ENCODE measurements at places on chromosomes 13 and 19. TPM values are rescaled to one million over a fixed set of nuclear protein-coding genes. Genes with fewer than 3 reads are reported as not detected.

DNA sequence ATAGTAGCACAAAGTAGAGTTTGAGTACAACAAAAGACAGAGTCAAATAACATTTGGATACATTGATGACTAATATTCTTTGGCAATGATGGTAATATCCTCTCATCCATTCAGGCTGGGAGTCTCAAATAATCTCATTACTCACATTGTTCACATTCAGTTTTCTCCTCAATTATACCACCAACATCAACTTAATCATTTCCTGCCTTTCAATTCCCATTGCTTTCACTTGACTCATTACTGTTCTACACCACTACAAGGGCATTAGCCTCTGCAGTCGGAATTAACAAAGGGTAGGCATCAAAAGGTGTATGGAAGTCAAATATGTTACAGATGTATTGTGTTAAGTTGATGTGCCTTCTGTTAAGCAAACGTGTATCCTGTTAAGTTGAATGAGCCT, 518.4 kb upstream of the SLITRK1 start:
- DNase-seq: peak; percentile 33

DNA sequence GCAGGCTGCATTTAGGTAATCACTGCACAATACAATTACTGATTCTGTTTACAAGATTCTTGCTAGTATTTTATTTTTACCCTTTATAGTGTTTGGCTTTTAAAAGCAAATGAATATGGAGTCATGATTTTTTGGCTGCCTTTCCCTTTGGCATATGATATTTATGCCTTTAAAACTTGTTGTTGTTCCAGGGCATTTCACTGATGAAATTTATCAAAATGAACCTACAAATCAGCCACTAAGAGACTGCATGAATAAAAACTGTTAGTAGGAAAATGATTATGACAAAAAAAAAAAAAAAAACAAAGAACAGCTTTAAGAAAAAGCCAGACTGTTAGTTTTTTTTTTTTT, 2.6 kb downstream of the CPB2 start:
- DNase-seq: no peak

The ATP4B gene
- total RNA-seq: not detected

DNA sequence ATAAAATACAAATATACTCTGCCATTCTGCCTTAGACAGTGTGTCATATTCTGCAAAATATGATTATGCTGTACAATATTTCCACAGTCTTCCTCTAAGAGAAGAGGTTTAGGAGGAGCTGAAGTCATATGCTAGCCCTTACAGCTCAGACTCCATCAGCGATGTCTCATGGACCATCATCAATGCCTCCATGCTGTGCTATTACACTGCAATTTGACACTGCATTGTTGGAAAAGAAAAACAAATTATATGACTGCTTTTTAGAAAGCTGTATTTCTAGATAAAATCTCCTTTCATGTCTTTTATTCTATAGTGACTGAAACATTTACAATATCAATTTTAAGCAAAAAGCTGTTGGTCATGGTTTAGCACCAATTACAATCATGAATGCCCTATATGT, 1089.4 kb upstream of the MIR17HG start:
- DNase-seq: no peak

GRCh38 chr13:59038824-59039223, 1124.9 kb downstream of the DIAPH3 start:
- peak; percentile 57 for DNase-seq

The LGALS7B gene
- not detected for total RNA-seq

DNA sequence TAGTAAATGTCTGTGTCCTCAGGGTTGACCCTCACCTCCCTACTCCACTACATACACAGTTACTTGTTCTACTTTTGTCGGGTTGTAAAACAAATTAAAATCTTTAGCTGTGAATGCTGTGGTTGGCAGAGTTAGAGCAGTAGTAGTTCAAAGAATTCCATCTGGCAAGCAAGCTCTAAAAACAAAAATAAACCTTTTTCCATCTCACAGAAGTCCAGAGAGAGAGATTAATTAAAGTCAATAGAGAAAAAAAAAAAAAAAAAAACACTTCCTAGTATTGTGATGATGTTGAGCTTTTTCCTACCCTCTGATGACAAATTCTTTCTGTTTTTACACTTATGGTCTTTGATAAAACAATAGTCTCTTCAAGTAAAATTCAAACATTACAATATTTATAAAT, 338.4 kb downstream of the PCDH17 start:
- no peak for DNase-seq

DNA sequence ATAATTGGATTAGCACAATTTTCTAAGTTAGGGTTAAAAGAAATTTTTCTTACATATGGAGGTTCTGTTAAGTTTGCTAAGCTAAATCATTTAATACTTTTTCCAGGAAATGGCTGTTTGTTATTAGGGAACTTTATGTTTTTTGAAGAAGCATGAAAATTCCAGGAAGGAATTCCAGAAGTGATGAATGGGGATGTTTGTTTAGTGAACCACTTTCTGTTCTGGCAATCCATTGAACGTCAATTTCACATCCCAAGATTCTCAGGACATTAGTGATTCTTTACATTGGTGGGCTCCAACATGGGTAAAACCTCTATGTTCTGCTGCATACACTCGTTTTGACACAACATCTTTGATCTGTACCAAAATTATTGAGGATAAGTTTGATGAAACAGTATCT, 534.4 kb downstream of the IRS2 start:
- no peak for DNase-seq

The ZNF878 gene
- not detected for total RNA-seq

The NLRP9 gene
- total RNA-seq: not detected

DNA sequence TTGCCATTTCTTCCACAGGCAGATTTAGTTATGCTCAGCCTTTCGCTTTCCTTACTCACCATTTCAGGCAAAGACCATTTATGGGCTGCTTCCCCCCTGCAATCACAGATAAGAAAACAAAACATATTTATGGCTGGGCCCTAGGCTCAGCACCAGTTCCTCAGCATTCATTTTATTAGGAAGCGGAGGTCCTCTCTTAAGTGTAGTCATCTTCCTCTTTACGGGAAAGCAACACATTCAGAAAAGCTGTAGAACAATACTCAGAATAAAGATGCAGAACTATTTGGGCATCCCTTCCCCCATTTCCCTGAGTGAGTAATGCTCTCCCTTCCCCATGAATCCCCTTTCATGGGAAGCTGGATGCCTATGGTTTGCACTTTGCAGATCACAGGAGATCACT, 27.9 kb downstream of the FLT1 start:
- no peak for DNase-seq

DNA sequence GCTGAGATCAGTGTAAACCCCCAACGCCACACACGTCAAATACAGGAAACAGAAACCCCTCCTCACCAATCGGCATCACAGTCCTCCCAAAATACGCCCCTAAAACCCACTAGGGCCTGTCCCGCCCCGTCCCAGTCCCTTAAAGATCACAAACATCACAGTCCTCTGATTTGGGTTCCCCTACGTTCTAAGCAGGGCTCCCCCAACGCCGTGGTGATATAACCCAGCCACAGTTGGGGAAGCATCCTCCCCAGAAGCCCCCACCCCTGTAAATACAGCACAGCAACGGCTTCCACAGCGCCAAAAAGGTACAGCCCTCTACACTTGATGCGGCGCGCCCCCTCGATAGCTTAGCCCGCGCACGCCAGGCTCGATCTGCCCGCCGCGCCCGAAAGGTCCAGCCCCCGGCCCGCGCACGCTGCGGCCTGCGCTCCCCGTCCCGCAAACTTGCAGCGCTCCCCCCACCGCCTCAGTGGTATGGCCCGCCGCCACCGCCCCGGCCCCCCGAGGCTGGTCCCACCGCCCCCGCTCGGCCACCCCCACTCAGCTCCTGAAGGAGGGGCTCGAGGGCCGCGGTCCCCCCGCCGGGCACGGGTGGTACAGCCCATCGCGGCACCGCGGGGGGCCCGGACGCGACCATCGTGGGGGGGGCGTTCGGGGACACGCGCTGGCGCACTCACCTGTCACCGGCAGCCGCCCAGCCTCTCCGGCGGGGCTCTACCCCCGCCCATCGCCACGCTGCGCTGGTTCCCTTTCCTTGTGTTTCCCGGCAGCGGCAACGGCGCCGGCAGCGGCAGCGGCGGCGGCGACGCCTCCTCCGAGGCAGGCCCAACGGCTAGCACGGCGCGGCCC, at the start of gene AKT2:
TSS of gene AKT2 (minus strand) at position 845 of the 852 bp plus-strand sequence. CDS start 20,078 bp downstream, outside the sequence.
- DNase-seq: peak; percentile 27

The TICAM1 gene
- 4.6 TPM for total RNA-seq

The TEX101 gene
- not detected for total RNA-seq

DNA sequence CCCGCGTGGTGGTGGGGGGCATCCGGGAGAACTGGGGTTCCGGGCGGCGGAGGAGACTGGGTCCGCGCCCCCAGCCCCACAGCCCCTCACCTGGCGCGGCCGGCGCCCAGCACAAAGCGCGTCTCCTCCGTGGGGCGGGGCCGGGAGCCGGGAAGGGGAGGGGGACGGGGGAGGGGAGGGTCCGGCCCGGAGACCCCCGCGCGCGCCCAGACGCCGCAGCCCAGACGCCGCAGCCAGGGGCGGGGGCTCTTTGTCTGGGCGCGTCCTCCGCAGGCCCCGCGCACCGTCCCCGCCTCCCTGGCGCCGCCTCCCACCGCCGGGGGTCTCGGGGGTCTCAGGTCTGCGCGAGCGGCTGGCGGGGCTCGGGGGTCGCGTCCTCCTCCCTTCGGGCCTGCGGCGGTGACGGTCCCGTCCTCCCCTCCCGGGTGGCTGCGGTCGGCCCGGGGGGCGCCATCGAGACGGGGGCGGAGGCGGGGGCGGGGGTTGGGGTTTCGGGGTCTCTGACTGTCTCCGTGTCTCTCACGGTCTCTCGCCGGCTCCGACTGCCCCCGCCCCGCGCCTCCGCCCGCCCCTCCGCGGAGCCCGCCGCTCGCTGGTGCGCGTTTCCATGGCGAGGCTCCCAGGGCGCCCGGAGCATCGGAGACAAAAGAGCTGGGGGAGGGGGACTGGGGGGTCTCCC, at the start of gene PLPPR3:
TSS of gene PLPPR3 (minus strand) at position 131 of the 679 bp plus-strand sequence. CDS start 396 bp downstream, outside the sequence.
- DNase-seq: no peak

DNA sequence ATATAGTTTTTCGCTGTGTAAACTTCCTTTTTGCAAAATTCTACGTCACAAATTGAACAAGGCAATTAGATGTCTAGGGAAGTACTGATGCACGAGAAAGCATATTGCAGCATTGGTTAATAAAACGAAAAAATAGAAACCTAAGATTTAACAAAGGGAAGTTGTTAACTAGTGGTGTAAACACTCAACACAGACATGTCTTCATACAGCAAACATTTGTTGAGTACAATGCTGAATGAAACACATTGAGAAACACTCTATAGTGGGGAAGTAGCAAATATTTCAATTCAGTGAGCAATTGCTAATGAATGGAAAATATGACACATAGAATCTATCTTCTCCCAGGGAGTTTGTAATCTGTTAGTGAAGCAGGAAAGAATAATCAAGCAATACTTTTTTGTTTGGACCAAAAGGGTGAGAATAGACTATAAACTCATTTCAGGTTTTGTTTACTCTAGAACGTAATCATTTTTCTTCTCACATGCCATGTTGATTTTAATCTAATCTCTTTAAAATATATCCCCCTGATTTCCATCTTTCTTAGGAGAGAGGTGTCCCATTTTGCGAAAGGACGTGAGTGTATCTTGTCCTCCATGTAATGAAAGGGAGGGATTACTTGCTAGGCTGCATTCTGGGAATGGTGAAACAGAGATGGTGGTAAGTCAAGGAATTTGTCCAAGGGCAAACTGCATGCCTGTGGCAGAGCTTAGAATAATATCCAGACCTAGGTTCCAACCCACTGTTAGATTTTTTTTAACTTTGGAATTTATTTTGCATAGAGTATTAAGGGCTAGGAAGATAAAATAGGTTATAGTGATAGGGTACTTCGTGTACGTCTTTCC, 1.7 kb upstream of the ANKRD10 start:
- DNase-seq: peak; percentile 93

- peak; percentile 16 for DNase-seq
Observed at GRCh38 chr13:112783135-112783977, 93.5 kb downstream of the ATP11A start.

DNA sequence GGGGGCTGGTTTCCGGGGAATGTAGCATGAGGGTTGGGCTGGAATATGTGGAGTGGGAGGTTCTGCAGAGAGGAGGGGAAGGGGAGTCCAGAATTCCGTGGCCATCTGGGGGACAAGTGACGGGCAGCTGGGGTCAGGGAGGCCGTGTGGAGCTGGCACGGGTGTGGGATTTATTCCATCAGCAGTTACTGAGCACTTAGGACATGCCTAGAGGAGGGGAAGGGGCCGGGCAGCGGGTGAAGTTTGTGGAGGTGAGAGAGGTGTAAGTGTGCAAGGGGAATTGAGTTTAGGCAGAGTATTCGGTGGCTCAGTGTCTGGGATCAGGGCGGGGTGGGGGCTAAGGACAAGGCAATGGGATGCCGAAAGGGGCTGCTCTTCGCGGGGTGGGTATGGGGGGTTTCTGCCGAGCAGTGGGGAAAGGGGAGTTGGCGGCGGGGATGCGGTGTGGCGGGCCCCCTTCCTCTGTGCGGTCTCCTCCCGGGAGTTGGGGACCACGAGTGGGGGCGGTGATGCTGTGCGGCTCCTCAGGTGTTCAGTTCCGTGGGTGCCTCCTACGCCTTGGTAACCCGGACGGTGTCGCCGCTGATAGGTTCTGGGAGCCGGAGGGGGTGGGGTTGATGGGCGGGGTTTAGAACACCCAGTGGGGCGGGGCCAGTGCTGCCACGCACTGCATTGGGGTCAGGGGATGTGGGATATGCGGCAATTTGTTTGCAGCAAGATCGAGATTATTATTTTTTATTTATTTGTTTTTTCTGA, 5.4 kb downstream of the CCDC61 start:
- no peak for DNase-seq

The NR1H2 gene
- total RNA-seq: 80.5 TPM

DNA sequence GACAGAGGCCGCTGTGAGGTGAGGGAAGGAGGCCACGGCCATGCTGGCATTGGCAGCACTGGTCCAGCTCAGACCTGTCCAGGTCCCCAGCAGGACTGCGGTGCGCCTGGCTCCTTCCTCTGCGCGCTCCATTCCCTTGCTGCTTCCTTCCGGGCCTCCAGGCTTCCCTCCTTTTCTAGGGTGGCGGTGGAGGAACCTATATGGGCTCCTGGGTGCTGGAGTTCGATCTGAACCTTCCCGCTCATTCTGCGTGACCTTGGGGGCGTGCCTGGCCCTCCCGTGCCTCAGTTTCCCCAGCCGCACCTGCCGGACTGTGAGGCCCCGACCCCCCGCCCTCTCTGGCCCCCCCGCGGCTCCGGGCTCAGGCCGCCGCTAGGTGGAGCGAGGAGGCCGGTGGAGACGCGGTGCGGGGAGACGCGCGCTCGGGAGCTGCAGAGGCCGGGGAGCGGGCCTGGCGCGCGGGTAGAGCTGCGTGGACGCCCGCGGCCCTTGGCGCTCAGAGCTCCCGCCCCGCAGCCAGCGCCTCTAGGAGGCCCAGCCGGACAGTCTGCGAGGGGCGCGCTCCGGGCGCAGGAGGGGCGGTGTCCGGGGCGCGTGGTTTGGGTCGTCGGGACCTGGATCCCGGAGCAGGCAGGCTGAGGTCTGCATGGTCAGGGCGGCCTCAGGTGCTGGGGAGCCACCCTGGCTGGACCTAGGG, 29.9 kb downstream of the EFNA2 start:
- peak; percentile 40 for DNase-seq

DNA sequence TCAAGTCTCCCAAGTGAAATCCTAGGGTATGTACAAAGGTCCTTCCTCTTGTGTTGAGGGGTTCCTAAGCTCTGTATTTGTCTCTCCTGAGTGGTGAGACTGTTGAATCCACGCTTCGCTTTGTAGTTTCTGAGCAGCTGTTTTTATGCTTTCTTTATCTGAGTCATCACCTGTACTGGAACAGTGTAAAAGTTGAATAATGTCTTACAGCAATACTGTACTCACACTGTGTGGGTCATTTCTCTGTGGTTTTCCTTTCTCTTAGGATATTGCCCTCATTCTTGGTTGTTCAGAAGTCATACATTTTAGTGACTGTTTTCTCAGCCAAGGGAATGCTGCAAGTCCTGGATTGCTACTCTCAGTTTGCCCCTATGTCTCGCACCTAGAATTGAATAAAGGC, 1596.6 kb downstream of the SLITRK5 start:
- DNase-seq: no peak

The UNC13A gene
- 0.03 TPM for total RNA-seq

- no peak for DNase-seq
Observed at GRCh38 chr13:25860862-25861261, 191.0 kb downstream of the SHISA2 start.
